ENCODE measurements at places on chromosomes 11 and 22.

DNA sequence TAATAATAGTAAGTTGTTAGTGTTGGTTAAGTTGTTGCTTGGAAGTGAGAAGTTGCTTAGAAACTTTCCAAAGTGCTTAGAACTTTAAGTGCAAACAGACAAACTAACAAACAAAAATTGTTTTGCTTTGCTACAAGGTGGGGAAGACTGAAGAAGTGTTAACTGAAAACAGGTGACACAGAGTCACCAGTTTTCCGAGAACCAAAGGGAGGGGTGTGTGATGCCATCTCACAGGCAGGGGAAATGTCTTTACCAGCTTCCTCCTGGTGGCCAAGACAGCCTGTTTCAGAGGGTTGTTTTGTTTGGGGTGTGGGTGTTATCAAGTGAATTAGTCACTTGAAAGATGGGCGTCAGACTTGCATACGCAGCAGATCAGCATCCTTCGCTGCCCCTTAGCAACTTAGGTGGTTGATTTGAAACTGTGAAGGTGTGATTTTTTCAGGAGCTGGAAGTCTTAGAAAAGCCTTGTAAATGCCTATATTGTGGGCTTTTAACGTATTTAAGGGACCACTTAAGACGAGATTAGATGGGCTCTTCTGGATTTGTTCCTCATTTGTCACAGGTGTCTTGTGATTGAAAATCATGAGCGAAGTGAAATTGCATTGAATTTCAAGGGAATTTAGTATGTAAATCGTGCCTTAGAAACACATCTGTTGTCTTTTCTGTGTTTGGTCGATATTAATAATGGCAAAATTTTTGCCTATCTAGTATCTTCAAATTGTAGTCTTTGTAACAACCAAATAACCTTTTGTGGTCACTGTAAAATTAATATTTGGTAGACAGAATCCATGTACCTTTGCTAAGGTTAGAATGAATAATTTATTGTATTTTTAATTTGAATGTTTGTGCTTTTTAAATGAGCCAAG lies 2.7 kb downstream of the NEAT1 start:
- DNase-seq, result peak; percentile 68

DNA sequence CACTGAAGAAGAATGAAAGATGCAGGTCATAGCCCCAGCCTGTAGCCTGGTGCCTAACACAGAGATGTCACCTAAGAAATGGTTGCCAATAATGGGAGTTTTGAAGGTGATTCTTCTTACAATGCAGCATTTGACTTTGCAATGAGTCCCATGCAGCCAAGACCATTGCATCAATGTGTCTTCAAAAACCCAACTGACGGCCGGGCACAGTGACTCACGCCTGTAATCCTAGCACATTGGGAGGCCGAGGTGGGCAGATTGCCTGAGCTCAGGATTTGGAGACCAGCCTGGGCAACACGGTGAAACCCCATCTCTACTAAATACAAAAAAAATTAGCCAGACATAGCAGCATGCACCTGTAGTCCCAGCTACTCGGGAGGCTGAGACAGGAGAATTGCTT lies 89.3 kb upstream of the ASPHD2 start:
- DNase-seq, result no peak

GRCh38 chr22:44274918-44275630 lies 37.7 kb downstream of the SHISAL1 start:
- DNase-seq, result no peak

GRCh38 chr11:112558691-112559090 lies 298.0 kb upstream of the PLET1 start:
- DNase-seq, result no peak

- DNase-seq, result no peak
Observed at GRCh38 chr11:114848027-114848426, 169.7 kb downstream of the NXPE2 start.

- no peak for DNase-seq
Observed at GRCh38 chr11:17550450-17551346, 3.6 kb downstream of the OTOG start.

GRCh38 chr11:10291801-10292638 lies 2.0 kb downstream of the SBF2 start:
- DNase-seq, result no peak

DNA sequence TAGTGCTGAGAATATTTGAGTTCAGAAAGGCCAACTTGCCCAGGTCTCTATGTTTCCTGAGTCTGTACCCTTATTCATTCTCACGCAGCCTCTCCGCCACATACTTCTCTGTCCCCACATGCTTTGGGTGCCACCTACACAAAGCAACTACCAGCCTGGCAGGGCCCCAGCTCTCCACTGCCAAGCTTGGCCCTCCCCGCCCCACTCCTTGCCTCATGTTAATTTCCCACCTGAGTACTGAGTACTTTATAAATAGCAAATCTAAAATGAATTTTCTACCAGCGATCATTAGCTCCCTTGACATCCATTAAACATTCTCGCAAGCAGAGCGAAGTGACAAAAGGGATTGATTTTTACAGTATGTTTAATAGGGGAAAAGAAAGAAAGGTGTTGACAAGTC lies 20.8 kb downstream of the NTM start:
- DNase-seq, result no peak

DNA sequence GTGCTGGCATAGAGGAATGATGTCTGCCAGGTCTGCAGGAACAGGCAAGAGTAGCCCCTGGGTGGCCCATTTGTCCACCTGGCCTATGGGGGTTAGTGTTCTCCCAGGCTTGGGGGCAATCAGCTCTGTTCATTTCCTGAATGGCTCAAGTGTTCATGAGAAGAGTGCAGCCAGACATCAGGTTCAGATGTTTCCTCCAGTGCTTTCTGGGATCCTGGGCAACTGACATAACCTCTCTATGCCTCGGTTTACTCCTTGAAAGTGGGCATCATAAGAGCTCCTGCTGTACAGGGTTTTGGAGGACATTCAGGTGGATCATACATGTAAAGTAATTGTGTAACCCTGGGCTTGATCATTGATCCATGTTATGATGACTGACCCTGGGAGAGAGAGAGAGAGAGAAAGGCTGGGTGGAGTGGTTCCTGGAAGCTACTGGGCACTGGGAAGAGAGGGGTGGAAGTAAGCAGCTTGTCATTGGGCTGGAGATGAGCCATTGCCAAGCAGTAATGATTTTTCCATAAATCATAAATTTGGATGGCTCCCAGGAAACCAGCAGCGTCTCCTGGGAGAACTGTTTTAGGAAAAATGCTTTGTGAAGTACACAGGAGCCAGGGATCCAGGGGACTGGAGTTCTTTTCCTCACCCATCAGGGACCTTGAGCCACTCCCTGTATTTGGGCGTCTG lies 30.2 kb upstream of the ACCSL start:
- DNase-seq, result no peak

- no peak for DNase-seq
Observed at GRCh38 chr11:74559934-74560309, 32.5 kb upstream of the POLD3 start.

GRCh38 chr11:116217006-116217405 lies 555.8 kb downstream of the BUD13 start:
- peak; percentile 63 for DNase-seq

- no peak for DNase-seq
Observed at GRCh38 chr11:14202251-14203196, 156.5 kb downstream of the RRAS2 start.

DNA sequence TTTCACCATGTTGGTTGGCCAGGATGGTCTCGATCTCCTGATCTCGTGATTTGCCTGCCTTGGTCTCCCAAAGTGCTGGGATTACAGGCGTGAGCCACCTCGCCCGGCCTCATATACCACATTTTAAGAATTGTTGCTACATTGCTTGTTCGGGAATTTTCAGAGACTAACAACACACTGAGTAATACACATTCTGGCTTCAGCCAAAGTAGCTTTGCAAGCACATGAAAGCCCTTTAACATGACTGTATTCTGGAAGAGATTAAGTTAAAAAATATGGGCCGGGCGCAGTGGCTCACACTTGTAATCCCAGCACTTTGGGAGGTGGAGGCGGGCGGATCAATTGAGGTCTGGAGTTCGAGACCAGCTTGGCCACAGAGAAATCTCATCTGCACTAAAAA lies 15.0 kb downstream of the CRTAM start:
- DNase-seq, result no peak

- DNase-seq, result no peak
Observed at GRCh38 chr22:32546935-32547334, 72.3 kb downstream of the FBXO7 start.

DNA sequence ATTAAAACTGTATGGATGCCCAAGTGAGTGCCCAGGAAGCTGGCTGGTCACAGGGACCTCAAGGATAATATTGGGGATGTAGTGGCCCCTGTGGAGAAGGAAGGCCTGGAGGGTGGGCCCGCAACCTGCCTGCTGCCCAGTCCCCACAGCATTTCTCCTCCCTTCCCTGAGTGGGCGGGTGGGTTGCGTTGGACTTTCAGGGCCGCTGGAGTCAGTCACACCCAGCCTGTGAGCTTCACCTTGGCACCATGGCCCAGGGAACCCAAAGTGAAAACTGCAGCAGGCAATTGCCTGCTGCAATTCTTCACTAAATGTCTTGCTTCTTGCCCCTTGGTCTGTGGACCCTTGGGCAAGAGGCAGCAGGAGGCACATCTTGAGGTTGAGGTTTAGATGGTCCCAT lies 4.7 kb downstream of the GNAZ start:
- DNase-seq, result no peak

- DNase-seq, result no peak
Observed at GRCh38 chr11:128476729-128477128, 110.6 kb downstream of the ETS1 start.

- no peak for DNase-seq
Observed at GRCh38 chr11:69122326-69122629, 33.5 kb upstream of the SMIM38 start.

DNA sequence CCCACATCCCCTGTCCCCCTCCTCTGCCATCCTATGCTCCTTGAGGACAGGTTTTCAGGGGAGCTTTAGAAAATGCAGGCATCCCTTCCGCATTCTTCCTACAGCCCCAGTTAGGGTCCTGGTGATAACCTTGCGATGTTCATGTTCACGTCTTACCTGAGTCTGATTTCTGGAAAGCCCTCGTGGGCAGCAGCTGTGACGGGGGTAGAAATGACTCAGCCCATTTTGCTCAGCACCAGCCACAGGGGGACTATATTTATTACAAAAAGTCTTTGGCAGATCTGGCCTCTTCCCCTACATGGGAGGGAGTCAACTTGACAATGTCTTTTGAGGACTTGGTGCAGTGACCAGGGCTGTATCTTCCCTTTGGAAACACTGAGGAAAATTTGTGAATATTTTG lies 12.3 kb downstream of the PKNOX2 start:
- no peak for DNase-seq

DNA sequence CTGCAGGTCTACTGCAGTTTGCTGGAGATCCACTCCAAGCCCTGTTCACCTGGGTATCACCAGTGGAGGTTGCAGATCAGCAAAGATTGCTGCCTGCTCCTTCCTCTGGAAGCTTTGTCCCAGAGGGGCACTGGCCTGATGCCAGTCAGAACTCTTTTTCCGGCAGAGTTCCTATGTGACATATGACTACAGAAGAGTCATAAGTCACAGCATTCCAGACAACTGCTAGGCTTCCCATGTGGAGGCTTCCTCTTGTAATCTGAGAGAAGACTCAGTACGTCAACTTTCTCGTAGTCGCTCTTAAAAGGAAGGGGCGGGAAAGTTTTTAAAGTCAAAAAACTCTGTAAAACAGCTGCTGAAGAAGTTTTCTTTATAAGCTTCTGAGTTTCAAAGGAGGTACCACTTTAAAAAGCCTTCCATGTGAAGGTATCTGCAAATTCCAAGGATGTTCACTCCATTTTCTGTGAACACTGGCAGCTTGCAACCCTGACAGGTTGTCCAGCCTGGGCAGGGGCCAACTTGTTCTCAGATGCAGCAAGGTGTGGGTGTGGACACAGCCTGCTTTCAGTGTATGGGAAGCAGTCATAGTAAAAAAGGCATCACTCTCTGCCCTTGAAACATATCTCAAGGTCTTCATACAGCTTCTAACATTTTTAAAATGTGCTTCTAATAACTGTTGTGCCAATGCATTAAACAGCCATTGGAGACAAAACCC lies 97.8 kb downstream of the ME3 start:
- no peak for DNase-seq

- peak; percentile 86 for DNase-seq
Observed at GRCh38 chr22:17119481-17120202, 1.5 kb downstream of the TMEM121B start.

GRCh38 chr22:31912407-31912743 lies 32.0 kb upstream of the YWHAH start:
- no peak for DNase-seq

DNA sequence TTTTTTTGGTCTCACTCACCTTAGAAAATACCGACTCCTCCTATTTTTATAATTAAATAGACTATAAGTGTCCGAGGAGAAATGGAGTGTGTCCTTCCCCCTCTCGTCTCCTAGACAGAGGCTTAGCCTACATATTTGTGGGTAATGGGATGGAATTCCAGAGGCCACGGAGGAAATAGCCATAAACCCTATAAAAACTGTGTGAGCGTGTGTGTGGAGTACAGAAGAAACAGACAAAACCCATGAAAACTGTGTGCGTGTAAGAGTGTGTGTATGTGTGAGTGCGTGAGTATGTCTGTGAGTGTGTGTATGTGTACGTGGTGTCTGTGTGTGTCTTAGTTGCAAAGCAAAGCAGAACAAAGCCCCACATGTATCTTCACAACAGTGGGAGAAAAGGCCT lies 883.5 kb downstream of the OPCML start:
- no peak for DNase-seq

- DNase-seq, result no peak
Observed at GRCh38 chr22:45510376-45511232, 7.9 kb downstream of the FBLN1 start.

- DNase-seq, result no peak
Observed at GRCh38 chr11:46663277-46663940, 37.0 kb downstream of the ARHGAP1 start.

GRCh38 chr11:95515371-95515770 lies 274.2 kb downstream of the FAM76B start:
- no peak for DNase-seq

- no peak for DNase-seq
Observed at GRCh38 chr22:31520051-31520450, 23.7 kb downstream of the SFI1 start.

DNA sequence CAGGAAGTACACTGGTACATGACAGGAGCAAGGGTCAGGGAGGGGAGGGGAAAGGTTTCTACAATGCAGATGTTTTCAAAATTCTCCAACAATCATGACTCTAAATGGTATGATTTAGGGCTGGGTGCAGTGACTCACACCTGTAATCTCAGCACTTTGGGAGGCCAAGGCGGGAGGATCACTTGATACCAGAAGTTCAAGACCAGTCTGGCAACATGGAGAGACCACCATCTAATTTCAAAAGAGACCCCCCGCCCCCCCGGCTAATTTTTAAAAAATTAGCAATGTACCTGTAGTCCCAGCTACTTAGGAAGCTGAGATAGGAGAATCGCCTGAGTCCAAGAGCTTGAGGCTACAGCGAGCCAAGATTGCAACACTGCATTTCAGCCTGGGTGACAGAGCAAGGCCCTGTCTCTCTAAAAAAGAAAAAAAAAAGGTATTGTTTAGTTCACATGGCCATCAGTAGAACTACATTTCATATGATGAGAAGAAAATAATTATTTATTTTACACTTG lies 15.9 kb upstream of the OLFML1 start:
- DNase-seq, result no peak

GRCh38 chr22:29323641-29324040 lies 8.1 kb upstream of the RASL10A start:
- no peak for DNase-seq

GRCh38 chr22:19291218-19291579 lies 320 bp downstream of the CLTCL1 start:
- no peak for DNase-seq

All from ELF-1 (cell line).